ENCODE measurements at places on chromosomes 13 and 19.

- DNase-seq = no peak
Measured at GRCh38 chr13:26017196-26017921, 34.5 kb downstream of the SHISA2 start.

DNA sequence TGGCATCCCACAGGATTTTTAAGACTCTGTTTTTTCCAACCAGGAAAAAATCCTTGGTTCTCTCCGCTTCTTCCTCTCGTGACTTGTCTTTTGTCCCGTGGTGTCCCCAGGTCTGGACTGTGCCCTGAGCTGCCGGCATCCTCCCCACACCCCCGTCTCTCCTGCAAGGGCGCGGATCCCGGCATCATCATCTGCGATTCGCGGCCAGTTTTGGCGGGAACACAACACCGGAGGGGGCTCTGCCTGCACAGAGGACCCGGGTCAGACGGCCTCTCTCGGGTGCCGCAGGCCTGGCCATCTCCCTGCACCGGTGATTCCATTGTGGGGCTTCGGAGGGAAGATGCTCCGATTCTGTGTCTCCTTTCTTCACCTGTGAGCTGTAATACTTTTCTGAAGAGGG, 18.8 kb upstream of the GAS6 start:
- no peak for DNase-seq

GRCh38 chr13:79456656-79457365, 24.1 kb upstream of the NDFIP2 start:
- DNase-seq = no peak

- DNase-seq = no peak
Measured at GRCh38 chr19:10868872-10869547, 2.3 kb upstream of the CARM1 start.

- DNase-seq = peak; percentile 83
Measured at GRCh38 chr19:45076029-45076850, at the start of gene ZNF296. ZNF296 (minus strand) TSS chr19:45076478; CDS start chr19:45076373, 105 bp downstream.

GRCh38 chr19:35977446-35978222, 17.4 kb upstream of the SDHAF1 start:
- peak; percentile 47 for DNase-seq

- peak; percentile 64 for DNase-seq
Measured at GRCh38 chr19:48539503-48540096, 12.4 kb upstream of the SULT2B1 start.

GRCh38 chr13:78443839-78444238, 159.5 kb downstream of the POU4F1 start:
- DNase-seq = no peak

GRCh38 chr13:74117207-74117705, 16.9 kb downstream of the KLF12 start:
- DNase-seq = no peak

DNA sequence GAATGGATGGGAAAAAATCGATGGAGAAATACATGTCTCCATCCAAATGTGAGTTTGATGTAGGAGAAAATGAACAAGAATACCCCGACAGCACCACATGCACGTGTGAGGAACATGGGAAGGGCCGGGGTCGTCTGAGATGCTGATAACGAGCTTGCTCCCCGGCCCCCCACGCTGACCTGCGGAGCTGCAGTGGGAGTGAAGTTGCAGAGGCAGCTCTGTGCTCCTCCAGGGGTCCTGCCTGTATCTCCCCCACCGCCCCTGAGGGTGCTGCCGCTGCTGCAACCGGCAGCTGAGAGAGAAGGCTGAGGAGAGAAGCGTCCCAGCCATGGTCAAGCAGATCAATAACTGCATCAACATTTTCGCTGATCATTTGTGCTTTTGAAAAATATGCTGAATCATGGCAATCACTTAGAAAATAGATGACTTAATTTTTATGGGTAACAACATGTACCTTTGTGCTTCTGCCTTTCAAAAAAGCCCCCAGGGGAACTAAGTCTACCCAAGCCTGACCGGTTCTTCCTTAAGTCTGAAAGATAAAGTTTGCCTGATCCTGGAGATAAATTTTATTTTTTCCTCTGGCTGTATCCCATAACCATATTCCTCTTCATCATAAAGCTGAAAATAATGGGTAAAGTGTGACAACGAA, 18.2 kb upstream of the NAXD start:
- no peak for DNase-seq

DNA sequence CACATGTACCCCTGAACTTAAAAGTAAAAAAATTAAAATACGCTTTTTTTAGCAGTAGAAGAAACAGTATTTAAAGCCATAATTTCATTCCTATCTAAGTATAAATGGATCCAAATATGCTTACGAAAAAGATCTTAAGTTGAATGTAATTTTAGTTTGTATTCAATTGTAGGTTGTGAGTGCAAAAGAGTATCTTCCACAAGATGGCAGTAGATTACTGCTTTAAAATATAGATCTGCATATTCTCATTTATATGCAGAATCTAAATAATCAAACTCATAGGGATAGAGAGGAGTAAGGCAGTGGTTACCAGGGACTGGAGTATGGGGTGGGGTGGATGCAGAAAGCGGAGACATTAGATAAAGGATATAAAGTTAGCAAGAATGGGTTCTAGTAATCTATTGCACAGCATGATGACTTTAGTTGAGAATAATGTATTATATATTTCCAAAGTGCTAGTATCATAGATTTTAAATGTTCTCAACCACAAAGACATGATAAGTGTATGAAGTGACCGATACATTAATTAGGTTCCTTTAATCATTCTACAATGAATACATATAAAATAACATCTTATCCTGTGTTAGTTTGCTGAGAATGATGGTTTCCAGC, 14.2 kb downstream of the OR7A17 start:
- no peak for DNase-seq

GRCh38 chr13:55000043-55000442, 1971.4 kb downstream of the OLFM4 start:
- DNase-seq = no peak

- no peak for DNase-seq
Measured at GRCh38 chr13:80116107-80116506, 224.8 kb downstream of the SPRY2 start.

DNA sequence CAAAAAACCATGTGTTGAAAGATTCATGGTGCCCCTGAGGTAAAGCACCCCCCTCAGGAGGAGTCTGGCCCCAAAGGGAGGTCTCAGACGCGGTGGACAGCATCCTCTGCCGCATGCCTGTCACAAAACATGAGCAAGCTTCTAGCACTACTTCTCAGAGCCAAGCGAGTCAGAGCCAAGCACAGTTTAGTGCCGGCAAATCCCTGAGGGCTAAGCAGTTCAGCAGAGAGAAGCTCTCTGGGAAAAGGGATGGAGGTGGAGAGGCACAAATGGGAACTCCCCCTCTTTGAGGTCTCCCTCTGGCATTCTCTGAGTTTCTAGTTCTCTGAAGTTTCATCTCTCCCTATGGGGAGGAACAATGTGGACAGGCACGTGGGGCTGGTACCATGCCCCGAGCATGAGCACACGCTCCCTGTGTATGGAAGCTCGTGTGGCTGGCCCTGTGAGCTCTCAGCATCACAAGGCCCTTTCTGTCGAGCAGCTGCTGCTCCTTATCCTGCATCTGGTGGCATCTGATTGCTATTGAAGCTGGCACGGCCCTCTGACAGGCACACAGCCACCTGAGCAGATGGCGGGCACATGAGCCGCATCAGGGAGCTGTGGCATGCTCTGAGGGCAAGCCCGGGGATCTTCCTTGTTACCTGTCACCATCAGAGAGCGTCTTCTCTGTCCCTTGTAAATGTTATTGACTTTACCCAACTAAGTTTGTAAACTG, 325.1 kb downstream of the SLC7A1 start:
- DNase-seq = no peak

GRCh38 chr19:14434543-14435319, 1.6 kb downstream of the PKN1 start:
- no peak for DNase-seq

DNA sequence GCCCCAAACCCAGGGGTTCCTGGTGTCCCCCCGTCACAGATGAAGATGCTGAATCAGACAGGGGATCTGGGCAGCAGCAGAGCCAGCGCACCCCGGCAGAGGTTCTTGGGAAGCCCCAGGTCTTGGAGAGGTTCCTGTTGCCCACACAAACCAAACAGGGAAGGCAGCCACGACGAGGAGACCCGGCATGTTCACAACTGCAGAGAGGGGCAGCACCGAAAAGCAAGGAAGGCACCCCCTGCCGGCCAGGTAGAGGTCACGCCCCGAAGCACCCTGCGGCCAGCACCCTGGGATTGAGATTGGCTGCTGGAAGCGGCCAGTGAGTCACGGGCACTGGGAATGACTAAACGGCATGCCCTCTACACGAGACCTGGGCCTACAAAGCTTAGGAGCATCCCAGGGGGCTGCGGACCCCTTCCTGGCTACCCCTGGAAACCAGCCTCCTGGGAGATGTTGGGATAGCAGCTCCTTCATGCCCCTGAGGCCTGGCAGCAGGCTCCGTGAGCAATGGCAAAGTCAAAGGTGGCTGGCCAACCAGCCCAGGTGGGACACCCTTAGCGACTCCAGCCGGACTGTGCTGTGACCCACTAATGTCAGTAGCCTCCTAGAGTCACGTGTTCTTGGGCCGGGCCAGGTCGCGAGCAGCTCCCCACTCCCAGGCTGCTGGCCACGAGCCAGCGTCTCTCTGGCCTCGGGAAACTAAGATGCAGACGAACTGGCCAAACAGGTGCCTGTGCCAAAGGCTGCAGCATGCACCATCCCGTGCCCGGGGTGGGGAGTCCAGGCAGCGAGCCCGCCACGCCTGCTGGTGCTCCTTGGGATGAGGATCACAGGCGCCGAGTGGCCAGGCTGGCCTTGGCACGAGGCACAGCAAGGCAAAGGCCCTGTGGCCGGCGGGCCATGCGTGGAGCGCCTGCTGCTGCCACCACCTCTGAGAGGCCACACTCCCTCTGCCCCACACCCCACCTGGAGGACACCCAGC, 43.2 kb downstream of the MLLT1 start:
- DNase-seq = no peak

DNA sequence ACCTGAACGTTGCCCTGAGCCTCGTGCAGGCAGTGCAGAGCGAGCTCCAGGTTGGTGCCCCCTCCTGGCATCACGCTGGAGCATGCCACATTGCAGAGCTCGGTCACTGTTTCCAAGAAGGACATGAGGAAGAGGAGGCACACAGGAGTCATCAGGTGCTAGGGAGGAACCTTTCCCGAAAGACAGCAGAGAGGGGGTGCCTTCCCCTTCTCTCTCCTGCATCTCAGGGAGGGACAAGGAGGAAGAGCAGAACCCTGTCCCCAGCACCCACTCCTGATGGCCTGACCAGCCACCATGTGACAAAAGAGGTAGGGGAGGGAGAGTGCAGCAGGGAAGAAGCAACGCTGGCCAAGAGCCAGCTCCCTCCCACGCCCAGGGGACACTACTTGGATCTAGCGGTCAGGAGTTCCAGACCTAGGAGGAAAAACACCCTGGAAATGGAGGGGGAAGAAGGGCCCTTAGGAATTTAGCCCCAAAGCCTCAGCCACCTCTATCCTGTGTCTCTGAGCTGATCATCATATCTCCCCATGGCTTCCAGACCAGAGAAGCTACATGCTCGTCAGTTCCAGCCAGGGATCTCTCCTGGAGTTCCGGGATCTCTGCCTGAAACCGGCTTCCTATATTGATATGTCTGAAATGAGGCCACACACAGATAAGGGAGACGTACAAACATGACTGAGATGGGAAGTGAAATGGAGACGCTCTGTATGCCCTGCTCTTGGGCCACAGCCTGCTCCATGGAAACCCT, 17.0 kb upstream of the NAPA start:
- no peak for DNase-seq

- DNase-seq = no peak
Measured at GRCh38 chr13:112917056-112917664, 51.9 kb upstream of the MCF2L start.

DNA sequence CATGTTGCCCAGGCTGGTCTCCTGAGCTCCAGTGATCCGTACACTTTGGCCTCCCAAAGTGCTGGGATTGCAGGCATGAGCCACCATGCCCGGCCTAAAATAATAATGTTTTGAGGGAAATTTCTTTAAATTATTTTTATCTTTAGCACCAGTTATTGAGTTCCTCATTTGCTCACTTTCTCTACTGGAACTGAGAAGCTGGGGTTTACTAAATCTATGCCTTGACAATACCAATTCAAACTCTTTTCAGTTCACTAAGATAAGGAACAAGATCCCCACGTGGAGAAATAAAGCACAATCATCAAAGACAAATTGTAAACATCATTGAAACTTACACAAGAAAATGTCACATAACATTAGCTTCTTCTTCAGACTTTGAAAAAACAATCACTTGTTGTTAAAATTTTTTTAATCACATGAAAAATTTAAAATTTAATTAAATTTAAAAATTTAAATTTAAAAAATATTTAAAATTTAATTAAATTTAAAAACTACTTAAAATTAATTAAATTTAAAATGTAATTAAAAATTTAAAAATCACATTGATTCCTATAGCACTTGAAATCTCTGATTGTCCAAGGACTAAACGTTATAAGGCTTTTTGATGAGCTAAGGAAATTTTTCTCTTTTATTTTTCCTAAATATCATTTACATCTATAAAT, 25.2 kb upstream of the XPO4 start:
- no peak for DNase-seq

DNA sequence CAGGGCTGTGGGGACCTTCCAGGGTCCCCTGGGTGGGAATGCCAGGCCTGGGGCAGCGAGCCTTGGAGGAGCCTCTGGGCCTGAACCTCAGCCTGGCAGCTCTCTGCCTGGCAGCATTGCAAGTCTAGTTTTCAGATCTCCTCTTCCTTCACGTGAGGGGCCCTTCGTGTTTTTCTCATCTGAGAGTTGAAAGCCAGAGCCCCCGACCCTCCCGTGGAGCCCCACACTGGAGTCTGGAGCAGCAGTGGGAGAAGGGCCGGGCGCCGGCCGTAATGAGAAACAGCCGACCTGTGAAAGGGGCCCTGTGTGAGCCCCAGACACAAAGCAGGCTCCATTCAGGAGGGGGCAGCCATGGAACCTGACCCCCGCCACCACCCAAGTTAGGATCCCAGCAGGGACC, 19.3 kb downstream of the TMED1 start:
- DNase-seq = no peak

DNA sequence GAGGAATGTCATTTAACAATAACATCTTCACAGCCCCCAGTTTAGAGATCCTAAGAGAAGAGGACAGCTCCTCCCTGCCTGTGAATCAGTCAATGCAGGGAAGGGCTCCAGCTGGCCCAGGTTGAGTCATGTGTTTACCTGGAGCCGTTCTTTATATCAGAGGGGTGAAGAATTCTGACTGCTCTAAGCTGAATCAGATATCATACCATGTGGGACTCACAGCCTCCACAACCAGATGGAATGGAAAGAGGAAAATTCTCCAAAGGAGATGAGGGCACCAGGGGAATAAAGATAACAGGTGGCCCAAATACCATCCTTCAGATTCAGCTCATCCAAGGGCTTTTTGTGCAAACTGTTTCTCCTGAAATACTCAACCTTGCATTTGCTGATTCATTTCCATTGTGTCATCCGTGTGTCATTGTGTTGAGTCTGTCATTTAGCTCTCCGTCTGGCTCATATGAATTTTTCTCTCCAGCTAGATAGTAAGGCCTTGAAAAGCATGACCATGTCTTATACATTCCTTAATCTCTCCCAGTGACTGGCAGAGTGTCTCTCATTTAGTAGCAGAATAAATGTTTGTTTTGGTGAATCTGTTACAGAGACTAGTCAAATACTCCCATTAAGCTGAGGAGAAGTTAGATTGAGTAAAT, 217.9 kb downstream of the RFC3 start:
- DNase-seq = no peak
